ENCODE measurements at places on chromosomes 16 and 17.

- DNase-seq = no peak
Observed at GRCh38 chr17:77142689-77143088, 1.9 kb downstream of the SEC14L1 start.

DNA sequence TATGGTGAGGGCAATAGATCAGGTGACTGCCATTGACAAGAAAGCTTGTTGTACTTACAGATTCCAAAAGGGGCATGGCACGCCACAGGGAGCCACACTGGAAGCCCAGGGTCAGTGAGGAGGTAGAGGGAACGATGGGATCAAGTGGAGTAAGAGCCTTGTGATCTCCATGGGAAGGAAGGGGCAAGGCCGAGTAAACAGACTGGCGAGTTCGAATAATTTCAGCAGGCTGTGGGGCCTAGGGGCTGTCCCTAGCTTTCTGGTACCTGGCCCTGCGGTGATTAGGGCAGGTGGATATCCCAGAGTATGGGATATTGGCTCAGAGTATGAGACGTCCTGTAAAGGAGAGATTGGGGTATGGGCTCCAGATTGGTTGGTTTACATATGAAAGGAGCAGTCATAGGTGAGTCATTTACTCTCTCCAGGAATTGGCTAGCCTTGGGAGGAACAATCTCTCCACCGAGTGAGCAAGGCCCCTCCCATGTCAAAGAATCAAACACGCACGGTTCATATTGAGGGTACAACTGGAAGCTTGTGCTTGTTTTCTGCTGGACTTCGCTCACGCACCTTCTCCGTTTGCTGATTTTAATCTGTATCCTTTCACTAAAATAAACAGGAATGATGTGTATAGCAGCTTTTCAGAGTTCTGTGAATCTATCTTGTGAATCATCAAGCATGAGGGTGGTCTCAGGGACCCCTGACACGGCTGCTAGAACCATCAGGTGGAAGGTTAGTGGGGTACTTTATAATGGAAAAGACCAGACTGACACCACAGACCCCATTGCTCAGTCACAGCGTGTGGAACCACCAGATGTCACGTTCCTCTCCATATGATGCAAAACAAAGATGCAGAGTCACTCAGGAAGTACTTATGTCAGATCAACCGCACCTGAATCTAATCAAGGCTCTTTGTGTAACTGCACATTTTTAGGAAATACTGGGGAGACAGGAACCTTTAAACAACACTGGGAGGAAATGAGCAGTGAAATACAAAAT, 27.9 kb downstream of the GABARAPL2 start:
- no peak for DNase-seq

DNA sequence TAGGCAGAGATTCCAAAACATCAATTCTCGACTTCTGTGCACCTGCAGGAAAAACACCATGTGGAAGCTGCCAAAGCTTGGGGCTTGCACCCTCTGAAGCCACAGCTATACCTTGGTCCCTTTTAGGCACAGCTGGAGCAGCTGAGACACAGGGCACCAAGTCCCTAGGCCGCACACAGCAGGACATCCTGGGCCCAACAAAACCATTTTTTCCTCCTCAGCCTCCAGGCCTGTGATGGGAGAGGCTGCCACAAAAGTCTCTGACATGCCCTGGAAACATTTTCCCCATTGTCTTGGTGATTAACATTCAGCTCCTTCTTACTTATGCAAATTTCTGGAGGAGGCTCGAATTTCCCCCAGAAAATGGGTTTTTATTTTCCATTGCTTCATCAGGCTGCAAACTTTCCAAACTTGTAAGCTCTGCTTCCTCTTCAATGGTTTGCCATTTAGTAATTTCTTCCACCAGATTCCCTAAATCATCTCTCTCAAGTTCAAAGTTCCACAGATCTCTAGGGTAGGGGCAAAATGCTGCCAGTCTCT, 24.3 kb upstream of the COL1A1 start:
- DNase-seq = no peak

GRCh38 chr17:30253312-30253711, 17.8 kb upstream of the SLC6A4 start:
- DNase-seq = no peak

- DNase-seq = no peak
Observed at GRCh38 chr17:6569370-6570285, 13.3 kb upstream of the PITPNM3 start.
